Stimulated activated CD4-positive, alpha-beta T cell treated with anti-CD3 and anti-CD28 coated beads, TNF-alpha, amount 100 ng/mL, for 24 hours (primary cell): ENCODE measurements at places on chromosomes 11 and 22.

DNA sequence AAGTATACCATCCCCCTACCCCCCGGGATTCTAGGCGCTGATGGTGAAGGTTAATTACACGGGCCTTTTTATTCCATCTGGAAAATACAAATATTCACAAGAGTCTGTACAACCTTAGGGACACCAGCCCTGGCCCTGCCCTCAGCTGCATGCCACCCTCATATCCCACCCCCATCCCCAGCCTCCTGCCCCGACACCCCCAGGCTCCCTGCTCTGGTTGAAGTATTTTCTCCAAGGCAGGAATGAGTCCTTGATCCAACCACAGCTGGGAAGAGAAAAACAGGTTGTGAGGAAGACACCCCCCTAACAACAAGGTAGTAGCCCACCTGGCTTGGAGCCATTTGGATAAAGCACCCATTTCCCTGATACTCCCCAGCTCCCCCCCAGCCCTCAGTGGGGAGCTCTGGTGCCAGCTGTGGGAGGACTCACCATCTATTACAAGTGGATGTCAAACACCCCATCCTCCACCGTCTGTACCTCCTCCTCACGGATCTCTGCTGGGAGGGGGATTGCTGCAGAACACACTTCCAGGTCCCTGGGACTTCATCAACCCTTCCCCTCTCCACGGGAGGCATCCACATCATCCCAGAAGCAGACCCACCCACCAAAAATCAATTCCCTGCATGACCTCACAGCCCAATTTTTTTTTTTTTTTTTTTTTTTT, 4.0 kb upstream of the NRXN2 start:
- no peak for DNase-seq

- no peak for DNase-seq
These were observed 10.7 kb downstream of the LMO1 start for GRCh38 chr11:8252946-8253345.

DNA sequence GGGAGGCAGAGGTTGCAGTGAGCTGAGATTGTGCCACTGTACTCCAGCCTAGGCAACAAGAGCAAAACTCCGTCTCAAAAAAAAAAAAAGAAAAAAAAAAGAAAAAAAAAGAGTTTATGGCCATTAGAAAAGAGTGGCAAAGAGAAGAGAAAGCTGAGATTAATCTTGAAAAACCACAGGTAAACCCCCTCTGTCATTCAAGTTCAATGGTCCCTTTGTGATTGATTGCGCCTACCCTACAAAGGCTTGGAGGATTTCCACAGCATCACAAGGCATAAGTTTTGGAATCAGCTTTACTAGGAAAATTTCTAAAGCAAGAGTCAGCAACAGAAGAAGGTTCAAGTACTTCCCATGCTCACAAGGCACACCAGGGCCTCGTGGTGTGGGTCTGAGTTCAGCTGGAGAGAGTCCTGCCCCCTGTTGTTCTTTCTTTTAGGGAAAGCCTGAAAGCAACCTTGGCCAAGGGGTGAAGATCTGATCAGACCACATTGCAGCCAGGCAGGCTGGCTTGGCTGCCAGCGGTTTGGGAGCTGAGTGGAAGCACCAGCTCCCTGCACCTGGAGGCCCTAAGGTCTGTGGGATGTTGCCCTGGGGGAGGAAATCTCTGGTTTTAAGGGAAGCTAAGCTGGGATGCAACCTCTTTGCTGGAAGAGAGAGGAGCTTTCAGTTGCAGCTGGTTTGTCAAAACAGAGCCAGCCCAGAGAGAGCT, 41.8 kb downstream of the SLN start:
- DNase-seq = no peak

GRCh38 chr22:24305260-24305692, 34.6 kb downstream of the SPECC1L start:
- DNase-seq = no peak

- no peak for DNase-seq
These were observed 859.0 kb downstream of the FAM181B start for GRCh38 chr11:81874635-81875034.
